ENCODE measurements at places on chromosomes 13 and 19.

GRCh38 chr19:30090476-30090875 is 148.4 kb downstream of the URI1 start:
- no peak for DNase-seq

DNA sequence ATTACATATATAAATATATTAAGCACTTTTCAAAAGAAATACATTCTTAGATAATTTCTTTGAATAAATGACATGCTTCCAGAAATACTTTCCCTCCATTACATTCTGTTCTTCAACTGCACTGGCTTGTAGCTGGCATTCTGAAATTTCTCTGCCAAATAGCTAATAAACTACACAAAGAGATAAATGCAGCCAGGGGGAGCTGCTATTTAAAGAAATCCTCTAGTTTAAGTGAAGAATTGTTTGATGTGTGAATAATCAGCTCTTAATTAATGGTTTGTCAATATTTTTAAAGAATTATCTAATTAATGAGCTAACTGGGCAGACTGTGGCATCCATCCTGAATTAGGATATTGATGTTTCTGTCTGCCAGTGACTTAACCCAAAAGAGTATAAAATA is 30.7 kb downstream of the SLC7A1 start:
- no peak for DNase-seq

DNA sequence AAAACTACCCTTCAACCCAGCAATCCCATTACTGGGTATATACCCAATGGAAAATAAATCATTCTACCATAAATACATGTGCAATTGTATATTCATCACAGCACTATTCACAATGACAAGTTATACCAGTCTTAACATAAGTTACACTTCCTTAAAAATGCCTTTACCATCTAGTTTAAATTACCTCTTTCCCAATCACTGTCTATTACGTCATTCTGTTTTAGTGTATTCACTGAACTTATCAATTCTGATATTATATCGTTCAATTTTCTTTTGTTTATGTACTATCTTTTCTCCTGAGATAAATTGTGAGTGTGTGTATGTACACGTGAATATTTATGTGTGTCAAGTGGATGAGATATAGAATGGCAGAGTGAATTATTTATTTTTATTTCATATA is 1416.8 kb downstream of the OLFM4 start:
- DNase-seq: no peak

DNA sequence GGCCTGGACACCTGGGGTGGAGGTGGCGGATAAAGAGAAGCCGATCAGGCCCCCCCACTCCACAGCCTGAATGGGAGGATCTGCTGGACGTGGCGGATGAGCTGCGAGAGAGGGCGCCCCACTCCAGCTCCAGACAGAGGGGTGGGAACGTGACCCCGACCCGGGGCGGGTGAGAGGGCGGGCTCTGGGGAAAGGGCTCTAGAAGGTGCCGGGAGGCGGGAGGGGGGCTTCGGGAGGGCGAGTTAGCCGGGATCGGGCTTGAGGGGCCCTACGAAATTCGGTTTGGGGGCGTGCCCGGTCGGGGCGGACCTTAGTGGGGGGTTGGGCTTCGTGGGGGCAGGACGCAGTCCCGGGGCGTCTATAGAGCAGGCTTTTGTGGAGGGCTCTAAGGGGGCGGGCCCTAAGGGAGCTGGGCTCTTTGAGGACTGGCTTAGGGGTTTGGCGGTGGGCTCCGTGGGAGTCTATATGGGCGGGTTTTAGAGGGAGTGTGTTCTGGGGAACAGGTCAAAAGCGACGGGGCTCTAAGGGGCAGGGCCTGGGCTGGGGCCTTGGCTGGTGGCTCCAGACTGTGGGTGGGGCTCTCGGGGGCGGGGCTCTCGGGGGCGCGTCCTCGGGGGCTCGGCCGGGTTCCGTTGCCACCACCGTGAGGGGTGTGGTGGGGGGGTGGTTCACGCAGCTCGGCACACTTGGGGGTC is 4.1 kb upstream of the NANOS3 start:
- no peak for DNase-seq

DNA sequence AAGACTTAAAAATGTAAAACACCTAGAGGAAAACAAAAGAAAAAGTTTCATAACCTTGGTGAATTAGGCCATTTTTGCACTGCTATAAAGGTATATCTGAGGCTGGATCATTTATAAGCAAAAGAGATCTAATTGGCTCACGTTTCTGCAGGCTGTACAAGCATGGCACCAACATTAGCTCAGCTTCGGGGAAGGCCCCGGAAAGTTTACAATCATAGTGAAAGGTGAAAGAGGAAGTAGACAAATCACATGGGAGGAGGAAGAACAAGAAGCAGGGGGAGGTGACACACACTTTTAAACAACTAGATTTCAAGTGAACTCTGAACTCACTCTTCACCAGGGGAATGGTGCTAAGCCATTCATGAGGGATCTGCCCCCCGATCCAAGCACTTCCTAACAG is 1358.5 kb upstream of the PCDH9 start:
- DNase-seq: no peak

- no peak for DNase-seq
These were observed 231.7 kb downstream of the FOXO1 start for GRCh38 chr13:40434516-40435397.

DNA sequence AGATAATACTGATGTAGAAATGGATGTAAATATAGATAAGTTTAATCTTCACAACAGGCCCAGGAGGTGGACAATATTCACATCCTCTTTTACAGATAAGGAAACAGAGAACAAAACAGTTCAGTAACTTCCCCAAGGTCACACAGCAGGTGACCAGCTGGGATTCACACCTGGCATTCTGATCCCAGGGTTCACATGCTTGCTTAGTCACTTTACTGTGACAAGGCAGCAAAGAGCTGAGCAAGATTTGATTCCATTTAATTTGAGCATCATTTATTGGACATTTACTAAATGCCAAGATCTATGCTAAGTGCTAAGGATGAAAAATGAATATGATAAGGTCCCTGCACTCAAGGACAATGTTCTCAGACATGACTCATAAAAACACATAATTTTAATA is 94.1 kb upstream of the STARD13 start:
- DNase-seq: no peak

GRCh38 chr13:35833608-35834275 is 297.4 kb downstream of the DCLK1 start:
- no peak for DNase-seq

GRCh38 chr19:30227661-30228112 is 144.5 kb upstream of the ZNF536 start:
- DNase-seq: peak; percentile 62

- DNase-seq: no peak
These were observed 69.7 kb downstream of the UFM1 start for GRCh38 chr13:38419312-38419873.

DNA sequence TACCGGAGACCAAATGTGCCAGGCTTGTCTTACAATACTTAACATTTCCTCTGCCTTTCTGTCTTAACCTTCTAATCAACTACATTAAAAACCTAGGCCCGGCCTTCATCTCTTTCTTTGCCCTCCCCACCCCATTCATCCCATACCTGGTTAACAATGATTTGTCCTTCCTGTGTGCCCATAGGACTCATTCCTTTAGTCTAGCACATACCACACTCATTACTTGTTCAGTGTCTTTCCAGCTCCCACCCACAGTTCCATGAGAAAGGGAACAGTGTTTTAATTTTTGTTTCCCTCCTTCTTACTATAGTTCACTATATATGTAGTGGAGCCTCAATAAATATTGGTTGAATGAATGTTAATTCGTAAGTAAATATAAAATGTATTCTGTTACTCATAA is 2.4 kb downstream of the CLN5 start:
- DNase-seq: no peak
